NCI-H526 treated with DMSO at 0.1 percent for 48 hours (cell line): ENCODE measurements at places on chromosomes 5 and 9.

DNA sequence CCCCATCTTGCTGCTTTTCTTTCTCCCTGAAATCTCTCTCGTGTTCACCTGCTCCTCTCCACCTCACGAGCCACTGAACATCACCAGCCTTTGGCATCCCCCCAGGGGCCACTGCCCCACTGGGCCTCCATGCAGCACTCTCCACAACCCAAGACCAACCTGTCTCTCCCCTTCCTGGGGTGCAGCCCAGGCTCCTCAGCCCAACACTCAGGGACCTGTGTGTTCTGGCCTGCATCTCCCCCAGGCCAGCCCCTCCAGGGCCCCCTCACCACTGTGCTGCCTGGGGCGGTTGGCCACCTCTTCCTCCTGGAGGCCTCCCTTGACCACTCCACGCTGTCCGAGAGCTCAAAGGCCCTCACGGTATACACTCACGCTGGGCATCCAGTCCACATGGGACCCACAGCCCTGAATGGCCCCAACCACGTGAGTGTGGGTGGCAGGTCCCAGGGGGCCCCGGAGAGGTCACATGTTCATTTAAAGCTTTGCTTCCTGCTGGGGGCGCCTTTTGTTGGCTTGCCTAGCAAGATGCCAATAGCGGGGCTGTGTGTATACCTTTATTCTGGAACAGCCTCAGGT is 453 bp upstream of the DOK3 start:
- DNase-seq, result no peak

GRCh38 chr5:149731617-149732323 is 1.7 kb downstream of the PPARGC1B start:
- DNase-seq, result peak; percentile 45

- no peak for DNase-seq
Observed at GRCh38 chr5:135391116-135391868, 7.7 kb downstream of the MACROH2A1 start.

- DNase-seq, result peak; percentile 87
Observed at GRCh38 chr9:95313010-95313498, 4.5 kb downstream of the FANCC start.
